ENCODE measurements at places on chromosomes 4 and X.

DNA sequence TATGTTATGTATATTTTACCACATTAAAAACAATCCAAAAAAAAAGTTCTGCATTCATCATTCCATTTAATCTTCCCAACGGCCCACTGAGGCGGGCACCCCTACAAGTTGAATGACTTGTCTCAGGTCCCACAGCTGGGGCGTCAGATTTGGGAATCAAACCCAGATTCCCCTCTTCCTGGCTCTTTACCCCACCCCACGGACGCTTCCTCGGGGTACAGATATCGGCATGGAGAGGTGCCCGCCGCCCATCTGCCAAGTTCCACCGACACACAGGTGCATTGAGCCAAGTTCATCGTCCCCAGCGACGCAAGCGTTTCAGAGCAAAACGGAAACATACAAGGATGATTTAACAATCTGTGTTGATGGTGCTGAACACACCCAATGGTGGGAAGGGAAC, 36.9 kb upstream of the MAN2B2 start:
- DNase-seq: no peak

DNA sequence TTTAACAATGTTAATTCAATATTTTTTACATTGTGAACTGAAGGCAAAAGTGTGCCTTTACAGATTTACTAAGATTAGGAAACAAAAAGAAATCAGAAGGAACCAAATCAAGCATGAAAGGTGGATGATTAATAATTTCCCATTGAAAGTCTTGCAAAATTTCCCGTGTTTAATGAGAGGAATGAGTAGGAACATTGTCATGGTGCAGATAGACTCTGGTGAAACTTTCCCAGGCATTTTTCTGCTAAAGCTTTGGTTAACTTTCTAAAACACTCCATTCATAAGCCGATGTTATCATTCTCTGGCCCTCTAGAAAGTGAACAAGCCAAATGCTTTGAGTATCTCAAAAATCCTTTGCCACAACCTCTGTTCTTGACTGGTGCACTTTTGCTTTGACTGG, 1522.8 kb upstream of the PABPC4L start:
- DNase-seq: no peak

DNA sequence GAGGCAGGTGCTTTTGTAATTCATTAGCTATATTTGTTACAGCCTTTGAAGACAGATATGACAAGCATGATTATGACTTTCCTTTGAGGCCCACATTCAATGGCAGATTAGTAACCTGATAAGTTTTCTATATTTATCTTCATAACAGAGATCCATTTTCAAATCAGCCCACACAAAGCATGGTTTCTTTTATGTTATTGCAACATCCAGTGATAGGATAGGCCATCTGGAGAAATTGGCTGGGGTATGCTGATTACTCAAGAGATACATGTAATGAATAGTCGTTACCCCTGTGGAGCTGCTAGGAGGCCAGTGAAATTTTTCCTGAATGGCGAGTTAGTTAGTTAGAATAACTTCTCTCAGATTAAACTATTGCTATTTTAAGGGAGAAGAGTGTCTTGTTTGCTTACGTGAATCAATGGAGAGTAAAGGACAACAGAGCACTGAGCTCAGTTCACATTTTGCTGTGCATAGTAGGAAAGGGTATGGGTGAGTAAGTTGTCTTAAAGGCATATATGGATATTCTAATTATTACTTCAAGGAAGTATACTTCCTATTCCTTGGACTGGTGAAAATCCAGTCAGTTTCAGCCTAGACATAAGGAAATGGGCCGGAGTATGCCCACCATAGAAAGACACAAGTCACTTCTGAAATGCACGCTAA, 79.2 kb upstream of the DKK2 start:
- DNase-seq: no peak

DNA sequence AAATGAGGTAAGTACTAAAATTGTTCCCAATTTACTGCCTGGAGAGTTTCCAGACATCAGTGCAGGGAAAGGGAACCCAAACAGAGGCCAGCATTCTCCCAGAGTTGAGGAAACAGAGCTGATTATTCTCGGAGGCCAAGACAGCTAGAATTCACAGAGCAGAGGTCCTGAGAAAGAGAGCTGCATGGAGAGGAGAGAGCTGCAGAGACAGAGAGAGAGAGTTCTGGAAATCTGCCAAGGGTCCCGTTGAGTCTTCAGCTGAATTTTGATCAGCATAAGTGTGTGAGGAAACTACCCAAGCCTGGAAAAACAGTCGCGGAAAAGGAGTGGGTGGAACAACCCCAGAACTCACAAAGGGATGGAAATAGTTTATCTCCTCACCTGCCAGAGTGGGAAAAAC, 43.8 kb upstream of the GPR173 start:
- no peak for DNase-seq

DNA sequence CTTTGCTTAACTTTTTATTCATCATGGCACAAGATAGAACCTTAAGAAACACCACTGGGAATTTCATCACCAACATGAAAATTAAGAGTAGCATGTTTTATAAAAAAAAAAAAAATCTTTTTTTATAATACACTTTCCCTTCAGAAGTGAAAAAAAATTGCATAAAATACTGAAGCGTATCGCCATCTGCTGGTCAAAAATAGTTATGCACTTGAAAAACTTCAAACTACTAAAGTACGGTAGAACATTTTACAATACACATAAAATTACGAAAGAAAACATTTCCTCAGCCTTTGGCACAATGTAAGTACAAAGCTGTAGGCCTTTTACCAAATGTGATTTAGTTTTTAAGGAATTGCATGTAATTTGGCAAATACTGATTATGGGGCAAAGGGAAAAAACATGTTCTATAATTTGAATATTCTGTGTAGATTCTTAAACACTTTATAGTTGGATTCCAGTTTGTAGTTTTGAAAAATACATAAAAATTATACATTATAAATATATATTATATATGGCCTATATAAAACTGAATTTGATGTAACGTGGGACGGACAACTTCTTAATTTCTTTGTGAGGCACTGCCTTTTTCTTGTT, 26.5 kb downstream of the HCCS start:
- DNase-seq: no peak

DNA sequence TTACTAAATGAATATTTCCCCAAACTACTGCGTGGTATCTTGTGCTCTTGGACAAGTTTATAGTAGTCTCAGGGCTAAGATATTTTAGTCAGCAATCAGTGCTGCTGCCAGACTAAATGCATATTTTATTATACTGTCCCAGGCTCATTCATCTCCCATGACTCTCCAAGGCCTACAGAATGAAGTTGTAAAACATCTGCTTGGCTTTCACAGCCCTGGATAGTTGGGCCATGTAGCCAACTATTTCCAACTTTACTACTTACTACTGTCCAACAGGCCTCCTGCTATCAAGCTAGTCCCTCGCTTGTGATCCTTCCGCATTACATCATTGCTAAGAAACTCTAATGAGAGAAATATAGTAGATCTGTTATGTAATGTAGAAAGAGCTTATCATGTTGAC, 31.4 kb downstream of the MAGEB16 start:
- DNase-seq: no peak

DNA sequence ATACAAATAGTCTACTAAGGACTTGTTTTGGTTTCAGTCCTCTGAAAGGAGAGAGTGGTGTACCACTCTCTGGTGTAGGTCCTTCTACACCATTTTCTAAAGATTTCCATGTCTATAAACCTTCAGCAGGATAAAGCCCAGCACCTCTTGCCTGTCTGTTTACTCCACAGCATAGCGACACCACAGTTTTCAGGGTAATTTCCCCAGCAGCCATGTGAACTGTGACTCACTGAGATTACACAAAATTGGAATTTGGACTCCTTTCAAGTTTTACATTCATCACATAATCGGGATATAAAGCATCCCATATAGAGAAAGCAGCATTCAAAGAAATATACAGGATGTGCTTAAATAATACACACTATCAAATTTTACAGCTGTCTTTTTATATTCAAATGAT, 229.6 kb downstream of the PRDM5 start:
- no peak for DNase-seq

DNA sequence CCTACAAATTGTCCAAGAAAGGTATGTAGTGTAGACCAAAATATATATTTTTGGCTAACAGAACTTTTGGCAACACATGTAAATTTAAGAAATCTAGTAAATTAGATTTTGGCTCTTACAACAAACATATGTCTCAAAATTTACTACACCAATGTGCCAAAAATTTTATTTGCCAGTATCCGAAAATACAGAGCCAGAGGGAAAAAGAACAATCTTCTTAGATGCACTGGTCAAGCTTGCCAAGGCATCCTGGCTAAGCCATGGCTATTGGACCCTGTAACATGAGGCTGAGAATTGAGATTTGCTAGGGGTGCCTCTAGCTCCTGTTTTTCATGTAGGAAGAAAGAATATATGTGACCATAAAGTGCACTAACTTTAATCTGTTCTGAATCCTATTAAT, 91.8 kb downstream of the GABRG1 start:
- DNase-seq: no peak

DNA sequence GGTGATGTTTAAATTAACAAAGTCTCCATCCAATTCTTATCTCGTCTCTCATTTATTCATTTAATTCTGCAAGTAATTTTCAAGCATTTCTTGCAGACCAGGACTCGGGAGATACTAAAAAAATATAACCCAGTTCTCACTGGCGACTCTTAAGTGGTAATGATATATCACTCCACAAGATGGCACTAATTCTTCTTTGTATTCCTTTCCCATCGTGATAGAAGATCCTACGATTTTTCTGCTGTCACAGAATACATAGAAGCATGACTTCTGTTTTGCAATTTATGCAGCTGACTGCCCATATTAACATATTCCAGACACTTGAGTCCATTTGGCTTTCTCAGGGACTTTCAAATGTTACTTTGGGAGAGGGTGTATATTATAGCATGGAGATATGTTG, 64.0 kb upstream of the FGF13 start:
- no peak for DNase-seq

DNA sequence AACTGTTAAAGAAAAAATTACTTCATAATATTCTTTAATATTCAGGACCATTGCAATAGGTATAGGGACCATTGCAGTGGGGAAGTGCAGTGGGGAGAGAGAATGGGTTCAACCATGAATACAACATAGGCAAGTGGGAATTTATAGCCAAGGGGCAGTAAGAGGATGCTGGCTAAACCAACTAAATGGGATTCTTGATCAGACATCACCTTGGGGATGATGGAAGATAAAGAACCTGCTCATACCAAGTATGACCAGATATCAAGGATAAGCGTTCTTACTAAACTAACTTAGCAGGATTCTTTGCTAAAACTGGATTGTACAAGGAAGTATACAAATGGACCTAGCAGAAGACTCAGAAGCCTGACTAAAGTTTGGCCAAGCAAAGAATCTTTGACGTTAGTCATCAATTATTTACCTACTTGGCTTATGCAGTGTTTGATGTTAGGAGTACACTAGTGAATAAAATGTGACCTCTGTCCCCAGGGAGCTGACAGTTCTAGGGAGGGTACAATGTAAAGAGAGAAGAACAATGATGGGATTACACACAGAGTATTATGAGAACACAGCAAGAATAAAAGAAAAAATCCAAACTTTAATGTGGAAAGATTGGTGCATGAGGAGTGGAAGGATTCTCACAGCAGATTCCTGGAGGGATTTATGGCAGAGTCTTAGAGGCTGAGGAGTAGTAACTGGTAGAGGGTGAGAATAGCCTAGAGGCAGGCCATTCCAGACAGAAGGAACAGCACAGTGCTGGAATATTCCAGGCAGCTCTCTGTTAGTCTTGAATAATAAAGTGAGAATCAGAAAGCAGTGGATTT, 54.7 kb upstream of the MYOZ2 start:
- DNase-seq: no peak

DNA sequence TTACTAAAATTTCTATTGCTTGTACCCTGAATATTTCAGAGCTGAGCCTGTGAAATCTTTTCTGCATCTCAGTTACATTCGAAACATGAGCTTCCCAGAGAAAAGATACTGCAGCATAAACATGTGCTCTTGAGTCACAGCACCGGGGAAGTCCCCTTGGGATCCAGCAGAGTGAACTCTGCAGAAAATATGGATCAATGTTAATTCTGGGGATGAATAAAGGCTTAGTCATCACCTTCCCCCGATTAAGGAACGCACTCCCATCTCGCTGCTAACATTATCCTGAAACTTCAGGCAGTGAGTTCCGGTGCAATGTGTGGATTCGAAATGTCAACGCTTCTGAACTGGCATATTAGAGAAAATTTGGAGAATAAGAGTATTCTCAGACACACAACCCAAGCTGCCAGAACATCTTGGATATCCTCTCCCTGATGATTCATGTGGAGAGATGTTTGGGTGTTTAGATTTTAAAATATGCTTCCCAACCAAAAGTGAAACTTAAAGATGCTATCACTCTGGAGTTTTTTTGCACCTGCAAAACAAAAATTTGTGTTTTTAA, 90.8 kb downstream of the IRF2 start:
- DNase-seq: no peak

GRCh38 chrX:137425986-137426385, 139.9 kb upstream of the ZIC3 start:
- no peak for DNase-seq

- no peak for DNase-seq
Observed at GRCh38 chr4:77473509-77473908, 132.1 kb upstream of the CXCL13 start.

- no peak for DNase-seq
Observed at GRCh38 chrX:1466971-1467561, 14.4 kb upstream of the ASMTL start.

- no peak for DNase-seq
Observed at GRCh38 chrX:125382148-125382628, 62.5 kb downstream of the TEX13C start.
